ENCODE measurements at places on chromosomes 13 and 19. TPM values are rescaled to one million over a fixed set of nuclear protein-coding genes. Genes with fewer than 3 reads are reported as not detected.

CEACAM7 gene
- not detected for total RNA-seq

RAD23A gene
- total RNA-seq = 78.9 TPM

PALM3 gene
- 1.9 TPM for total RNA-seq

KLK10 gene
- total RNA-seq = 0.20 TPM

KASH5 gene
- not detected for total RNA-seq

CACNG8 gene
- 1.2 TPM for total RNA-seq

TIMM29 gene
- total RNA-seq = 16.5 TPM

PCDH17 gene
- total RNA-seq = 0.01 TPM

CLC gene
- not detected for total RNA-seq

ZNF581 gene
- 49.4 TPM for total RNA-seq

AXL gene
- 158 TPM for total RNA-seq

FGF9 gene
- total RNA-seq = not detected

GNG8 gene
- not detected for total RNA-seq

ZNF677 gene
- total RNA-seq = not detected

OR7C1 gene
- not detected for total RNA-seq

ZNF146 gene
- total RNA-seq = 118 TPM

PODNL1 gene
- 1.2 TPM for total RNA-seq

LGALS13 gene
- not detected for total RNA-seq

CYP2S1 gene
- 26.4 TPM for total RNA-seq

TNFSF9 gene
- total RNA-seq = 7.2 TPM

TMEM221 gene
- total RNA-seq = 0.56 TPM

KLK15 gene
- not detected for total RNA-seq

NCR1 gene
- total RNA-seq = not detected

KANK2 gene
- 35.1 TPM for total RNA-seq

TNFRSF19 gene
- 2.9 TPM for total RNA-seq

FPR1 gene
- not detected for total RNA-seq

KCNJ14 gene
- total RNA-seq = 1.6 TPM

SYT3 gene
- total RNA-seq = 0.76 TPM

OR10H1 gene
- total RNA-seq = not detected

PDX1 gene
- total RNA-seq = not detected

FAM216B gene
- not detected for total RNA-seq

F10 gene
- total RNA-seq = not detected

GZMM gene
- total RNA-seq = 0.48 TPM

ATP12A gene
- not detected for total RNA-seq

ZNF468 gene
- 1.1 TPM for total RNA-seq

SMAD9 gene
- 0.07 TPM for total RNA-seq

KRTDAP gene
- not detected for total RNA-seq

URAD gene
- not detected for total RNA-seq

VAV1 gene
- 7.1 TPM for total RNA-seq

KANK3 gene
- 3.5 TPM for total RNA-seq

ZNF628 gene
- total RNA-seq = 9.6 TPM

LILRB3 gene
- total RNA-seq = 0.05 TPM

Measured in A549 treated with CpdA at 1 μM for 4 hours (cell line).